Right renal cortex interstitium (tissue), 3 donors: ENCODE measurements at places on chromosomes 2 and 18.

GRCh38 chr2:50133766-50134165 lies 898.2 kb downstream of the NRXN1 start:
- DNase-seq, result no peak

GRCh38 chr18:60246606-60247005 lies 126.0 kb downstream of the MC4R start:
- DNase-seq, result no peak

- DNase-seq, result no peak
These were observed 39.6 kb downstream of the DIS3L2 start for GRCh38 chr2:232001073-232001472.

- no peak for DNase-seq
These were observed 43.0 kb upstream of the MSTN start for GRCh38 chr2:190105554-190105953.

GRCh38 chr2:217798743-217799562 lies 203.8 kb downstream of the TNS1 start:
- DNase-seq, result no peak

GRCh38 chr2:205769879-205770278 lies 87.6 kb downstream of the NRP2 start:
- no peak for DNase-seq

- DNase-seq, result no peak
These were observed 37.1 kb downstream of the MYO3B start for GRCh38 chr2:170215021-170215420.

- DNase-seq, result no peak
These were observed 39.9 kb downstream of the CYRIA start for GRCh38 chr2:16625759-16626158.

DNA sequence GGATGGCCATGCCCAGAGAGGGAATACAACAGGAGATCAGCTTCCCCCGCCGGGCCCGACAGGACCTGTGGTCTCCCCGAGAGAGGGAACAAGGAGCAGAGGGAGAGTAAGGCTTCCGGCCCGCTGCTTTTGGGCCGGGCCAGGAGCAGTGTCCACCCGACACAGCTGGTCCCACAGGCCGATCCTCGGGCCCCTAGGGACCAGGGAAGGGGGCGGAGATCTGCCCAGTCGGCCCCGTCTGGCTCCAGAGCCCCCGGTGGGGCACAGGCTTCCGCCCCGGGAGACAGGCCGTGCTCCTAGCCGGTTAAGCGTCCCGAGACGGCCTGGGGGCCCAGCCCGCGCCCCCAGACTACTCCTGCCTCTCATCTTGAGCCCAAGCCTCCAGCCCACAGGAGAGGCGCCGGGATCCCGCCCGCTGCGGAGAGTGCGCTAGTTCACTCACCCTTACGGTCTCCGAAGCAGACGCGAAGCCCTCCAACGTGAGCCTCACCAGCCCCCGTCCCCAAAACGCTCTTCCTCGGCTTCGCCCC lies at the start of gene MCFD2:
Gene MCFD2 (minus strand): TSS at position 526 of the 530 bp plus-strand sequence. CDS start 6,635 bp downstream, outside the sequence.
- DNase-seq, result no peak

- DNase-seq, result no peak
These were observed 16.9 kb downstream of the DAW1 start for GRCh38 chr2:227888289-227888688.

DNA sequence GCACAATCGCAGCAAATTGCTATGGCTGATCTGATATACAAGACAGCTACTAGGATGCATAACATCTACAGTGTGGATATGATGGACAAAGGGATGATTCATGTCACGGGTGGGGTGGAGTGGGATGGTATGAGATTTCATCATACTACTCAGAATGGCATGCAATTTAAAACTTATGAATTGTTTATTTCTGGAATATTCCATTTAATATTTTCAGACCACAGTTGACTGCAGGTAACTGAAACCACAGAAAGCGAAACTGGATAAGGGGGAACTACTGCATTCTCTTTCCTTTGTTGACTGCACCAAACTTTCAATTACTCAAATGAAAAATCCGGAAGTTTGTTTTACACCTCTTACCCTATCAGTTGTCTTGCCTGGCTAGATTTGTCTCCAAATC lies 94.4 kb upstream of the NEUROD1 start:
- no peak for DNase-seq

- no peak for DNase-seq
These were observed 499.0 kb downstream of the CPS1 start for GRCh38 chr2:211055438-211055837.

GRCh38 chr2:80517316-80517715 lies 212.8 kb upstream of the LRRTM1 start:
- peak; percentile 39 for DNase-seq

DNA sequence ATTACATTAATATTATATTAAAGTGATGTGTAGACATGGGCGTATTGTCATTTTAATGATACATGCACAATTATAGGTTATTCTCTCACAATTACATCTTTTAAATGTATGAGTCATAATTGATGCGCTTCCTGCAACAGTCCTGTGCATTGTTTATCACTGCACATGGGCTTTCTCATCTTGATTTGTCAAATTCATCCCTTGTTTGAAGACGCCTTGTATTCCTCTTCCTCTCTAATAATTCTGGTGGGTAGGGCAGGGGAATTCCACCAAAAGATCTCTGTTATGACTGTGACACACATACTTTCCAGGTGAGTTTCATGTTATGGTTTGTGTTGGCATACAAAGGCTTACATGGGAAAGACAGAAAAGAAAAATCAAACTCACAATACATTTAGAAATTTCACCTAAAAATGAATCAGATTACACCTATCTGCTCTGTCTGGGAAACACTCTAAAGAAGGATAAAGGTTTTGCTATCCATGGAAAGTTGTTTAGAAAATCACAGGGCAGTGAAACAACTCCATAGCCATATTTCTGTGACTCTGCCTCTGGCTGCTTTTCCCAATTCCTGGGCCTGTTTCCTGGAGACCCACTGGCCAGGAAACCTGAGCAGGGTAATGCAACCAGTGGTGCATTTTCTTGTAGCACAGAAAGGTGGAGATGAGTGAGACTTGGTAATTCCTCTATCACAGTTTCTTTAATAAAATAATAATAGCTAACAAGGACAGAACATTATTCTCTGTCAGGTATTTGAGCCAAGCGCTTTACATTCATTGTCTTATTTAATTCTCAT lies 13.2 kb downstream of the SLC9A2 start:
- no peak for DNase-seq

DNA sequence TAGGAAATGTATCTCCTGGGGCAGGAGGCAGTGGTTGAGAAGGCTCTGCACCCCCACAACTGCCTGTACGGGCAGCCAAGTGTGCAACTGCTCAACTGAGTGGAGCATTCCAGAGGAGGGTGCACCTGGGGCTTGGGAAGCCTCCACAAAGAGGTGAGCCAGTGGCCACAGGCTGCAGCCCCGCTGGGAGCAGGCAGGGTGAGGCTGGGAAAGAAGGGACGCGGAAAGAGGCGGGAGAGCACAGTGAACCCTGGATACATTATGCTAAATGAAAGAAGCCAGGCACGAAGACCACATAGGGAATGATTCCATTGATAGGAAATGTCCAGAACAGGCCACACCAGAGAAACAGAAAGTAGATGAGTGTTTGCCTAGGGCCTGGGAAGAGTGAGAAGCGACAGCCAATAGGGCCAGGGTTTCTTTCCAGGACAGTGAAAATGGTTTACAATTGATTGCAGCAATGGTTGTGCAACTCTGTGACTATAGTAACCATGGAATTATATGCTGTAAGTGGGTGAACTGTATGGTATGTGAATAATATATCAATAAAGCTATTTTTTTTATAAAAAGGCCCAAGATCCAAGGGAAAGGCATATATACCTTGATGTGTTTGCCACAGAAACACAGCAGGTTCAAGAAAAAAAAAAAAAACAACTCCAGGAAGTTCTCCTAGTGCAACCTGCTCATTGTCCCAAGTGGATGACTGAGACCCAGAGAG lies 82.4 kb downstream of the DDX1 start:
- no peak for DNase-seq

- DNase-seq, result no peak
These were observed 45.3 kb upstream of the CCBE1 start for GRCh38 chr18:59742325-59743111.

DNA sequence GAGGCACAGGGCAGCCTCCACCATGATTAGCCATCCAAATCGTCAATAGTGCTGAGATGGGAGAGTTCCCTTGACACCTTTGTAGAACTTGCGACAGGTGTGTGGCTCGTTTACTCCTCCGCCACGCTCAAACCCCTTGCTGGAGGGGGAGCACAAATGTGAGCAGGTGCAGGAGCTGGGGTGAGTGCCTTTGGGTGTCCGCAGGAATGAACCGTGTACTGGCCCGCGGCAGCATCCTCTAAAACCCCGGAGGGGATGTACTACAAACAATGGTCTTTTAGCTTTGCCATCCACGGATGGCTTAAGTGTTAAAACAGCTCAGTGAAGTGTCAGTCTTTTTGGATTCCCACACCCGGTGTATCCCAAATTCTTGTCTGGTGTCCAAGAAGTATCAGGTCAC lies 21.4 kb upstream of the TDRD15 start:
- DNase-seq, result no peak

DNA sequence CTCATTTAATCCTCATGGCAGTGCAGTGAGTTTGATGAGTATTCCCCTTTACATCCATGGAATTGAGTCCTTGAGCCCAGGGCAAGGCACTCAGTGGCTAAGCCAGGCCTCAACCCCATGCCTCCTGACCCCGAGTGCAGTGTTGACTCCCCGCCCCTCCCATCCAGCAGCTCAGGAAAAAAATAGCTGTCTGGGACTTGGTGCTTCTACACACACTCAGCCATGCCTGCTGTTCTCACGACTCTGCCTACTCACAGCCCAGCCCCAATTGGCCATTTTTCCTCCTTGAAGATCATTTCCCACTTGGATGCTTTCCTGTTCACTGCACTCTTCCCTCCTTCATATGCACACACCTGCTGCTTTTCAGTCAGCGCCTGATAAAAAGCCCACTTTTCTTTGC lies 8.8 kb downstream of the FOSL2 start:
- no peak for DNase-seq

- DNase-seq, result no peak
These were observed 16.5 kb upstream of the SLC16A14 start for GRCh38 chr2:230085201-230085600.

- no peak for DNase-seq
These were observed 5.4 kb downstream of the RND3 start for GRCh38 chr2:150482111-150482510.

GRCh38 chr18:76432274-76432755 lies 62.7 kb downstream of the ZNF516 start:
- DNase-seq, result no peak

DNA sequence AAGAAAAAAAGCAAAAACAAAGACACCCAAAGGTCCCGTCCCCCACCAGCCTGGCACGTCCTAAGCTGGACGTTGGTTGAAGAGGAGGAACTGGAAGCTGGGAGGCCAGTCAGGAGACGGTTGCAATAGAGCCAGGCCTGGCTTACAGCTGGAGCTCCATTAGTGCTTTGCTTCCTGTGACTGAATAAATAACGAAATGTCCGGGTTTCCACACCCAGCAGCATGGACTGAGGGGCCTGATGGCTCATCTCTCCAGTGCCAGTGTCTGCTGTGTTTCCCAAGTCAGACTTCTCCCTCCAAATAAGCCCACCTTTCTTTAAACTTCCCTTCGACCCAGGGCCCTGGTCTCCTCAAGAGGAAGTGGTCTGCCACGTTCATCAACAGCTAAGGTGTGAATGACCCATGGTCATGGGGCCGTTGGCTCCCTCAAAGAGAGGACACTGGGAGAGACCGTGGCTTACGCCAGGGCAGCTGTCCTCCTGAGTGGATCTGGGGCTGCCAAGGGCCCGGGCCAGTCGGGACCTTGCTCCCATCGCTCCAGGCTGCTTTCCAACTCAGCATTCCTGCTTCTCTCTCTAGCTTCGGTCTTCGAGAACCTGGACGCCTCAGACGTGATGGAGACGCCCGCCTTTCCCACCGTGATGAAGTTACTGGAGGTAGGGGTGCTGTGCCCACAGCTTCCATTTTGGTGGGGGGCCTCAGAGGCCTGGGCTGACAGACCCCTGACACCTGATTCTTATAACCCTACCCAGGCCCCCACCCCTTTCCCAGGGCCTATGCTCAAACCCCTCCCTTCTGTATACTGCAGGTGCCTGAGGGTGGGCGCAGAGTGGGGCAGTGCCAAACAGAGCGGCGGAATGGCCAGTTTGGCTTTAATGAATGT lies 44.9 kb downstream of the MYO7B start:
- DNase-seq, result no peak

DNA sequence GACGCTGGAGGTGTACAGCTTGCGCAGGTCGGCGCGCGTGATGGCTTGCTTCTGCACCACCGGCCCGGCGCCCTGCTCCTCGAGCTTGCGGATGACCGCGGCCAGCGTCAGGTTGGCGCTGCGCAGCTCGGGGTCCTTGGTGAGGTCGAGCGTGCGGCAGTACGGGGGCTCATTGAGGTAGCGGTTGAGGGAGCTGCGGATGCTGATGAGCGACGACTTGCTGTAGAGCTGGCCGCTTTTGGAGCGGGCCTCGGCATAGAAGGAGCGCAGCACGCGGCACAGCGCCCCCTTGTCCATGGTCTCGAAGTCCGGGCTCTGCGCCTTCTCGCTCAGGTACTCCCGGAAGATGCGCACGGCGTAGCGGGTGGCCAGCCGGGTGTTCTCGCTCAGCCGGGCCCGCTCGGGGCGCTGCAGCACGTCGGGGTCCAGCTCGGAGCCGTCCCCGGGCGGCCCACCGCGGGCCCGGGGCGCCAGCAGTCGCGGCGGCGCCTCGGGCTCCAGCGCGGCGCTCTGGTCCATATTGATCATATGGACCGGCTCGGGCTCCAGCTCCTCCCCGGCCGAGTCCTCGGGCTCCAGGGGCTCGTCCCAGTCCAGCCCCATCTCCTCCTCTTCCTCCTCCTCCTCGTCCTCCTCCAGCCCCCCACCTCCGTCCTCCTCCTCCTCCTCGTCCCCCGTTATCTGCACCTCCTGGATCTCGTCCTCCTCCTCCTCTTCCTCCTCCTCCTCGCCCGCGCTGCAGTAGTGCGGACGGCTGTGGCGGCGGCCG lies 523 bp downstream of the KCTD1 start:
- no peak for DNase-seq

GRCh38 chr2:239405071-239405470 lies 4.3 kb upstream of the HDAC4 start:
- DNase-seq, result no peak

DNA sequence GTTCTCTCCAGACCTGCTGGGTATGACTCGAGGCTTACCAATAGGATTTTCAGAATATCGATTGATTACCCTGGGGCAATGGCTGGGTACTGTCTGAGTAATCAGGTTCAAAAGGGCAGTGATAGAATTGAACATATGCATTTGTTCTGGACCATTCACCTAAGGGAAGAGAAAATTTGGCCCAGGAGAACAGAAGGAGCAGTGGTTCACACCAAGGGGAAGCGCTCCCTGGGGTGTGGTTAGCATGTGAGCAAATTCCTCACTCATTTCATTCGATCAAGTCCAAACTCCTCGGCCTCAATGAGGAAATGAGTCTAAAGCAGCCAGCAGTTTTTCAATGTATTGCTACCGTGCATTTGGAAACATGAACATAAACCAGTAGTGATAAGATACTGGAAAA lies 55.6 kb downstream of the CYP26B1 start:
- no peak for DNase-seq

DNA sequence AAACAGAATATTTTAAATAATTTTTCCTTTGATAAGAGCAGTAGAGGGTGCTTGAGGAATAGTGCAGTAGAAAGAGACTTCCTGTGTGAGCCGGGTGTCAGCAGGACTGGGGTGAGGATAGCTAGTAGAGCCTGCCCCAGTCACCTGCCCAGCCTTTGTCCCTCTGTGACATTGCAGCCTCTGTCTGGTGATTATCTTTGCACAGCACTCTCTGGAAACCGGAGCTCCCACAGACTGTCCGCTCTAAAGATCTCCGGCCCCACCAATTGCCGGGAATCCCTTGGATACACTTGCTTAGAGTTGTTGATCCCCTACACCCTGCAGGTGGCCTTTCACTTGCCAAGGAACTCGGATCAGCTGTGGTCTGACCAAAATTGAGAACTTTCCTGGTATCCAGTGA lies 1081.3 kb upstream of the TMEFF2 start:
- no peak for DNase-seq

GRCh38 chr2:108069515-108070310 lies 83.4 kb downstream of the SLC5A7 start:
- no peak for DNase-seq
